ENCODE measurements at places on chromosomes 3 and 15.

DNA sequence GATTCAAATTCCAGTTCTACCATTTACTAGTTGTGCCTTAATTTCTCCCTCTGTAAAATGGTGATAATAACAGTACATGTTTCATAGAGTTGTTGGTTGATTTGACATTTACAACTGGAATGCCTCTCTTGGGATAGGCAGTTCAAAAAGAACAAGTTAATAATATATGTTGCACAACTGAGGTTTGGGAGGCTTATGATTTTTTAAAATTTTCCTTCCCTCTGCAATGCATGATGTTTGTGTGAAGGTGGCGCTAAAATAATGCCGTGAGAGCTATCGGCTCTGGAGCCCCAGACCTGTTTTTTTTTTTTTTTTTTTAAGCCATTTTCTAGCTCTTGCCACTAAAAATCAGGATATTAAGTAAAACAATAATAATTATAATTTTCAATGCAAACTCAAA, 18.6 kb downstream of the DNAJB11 start:
- DNase-seq, result no peak

DNA sequence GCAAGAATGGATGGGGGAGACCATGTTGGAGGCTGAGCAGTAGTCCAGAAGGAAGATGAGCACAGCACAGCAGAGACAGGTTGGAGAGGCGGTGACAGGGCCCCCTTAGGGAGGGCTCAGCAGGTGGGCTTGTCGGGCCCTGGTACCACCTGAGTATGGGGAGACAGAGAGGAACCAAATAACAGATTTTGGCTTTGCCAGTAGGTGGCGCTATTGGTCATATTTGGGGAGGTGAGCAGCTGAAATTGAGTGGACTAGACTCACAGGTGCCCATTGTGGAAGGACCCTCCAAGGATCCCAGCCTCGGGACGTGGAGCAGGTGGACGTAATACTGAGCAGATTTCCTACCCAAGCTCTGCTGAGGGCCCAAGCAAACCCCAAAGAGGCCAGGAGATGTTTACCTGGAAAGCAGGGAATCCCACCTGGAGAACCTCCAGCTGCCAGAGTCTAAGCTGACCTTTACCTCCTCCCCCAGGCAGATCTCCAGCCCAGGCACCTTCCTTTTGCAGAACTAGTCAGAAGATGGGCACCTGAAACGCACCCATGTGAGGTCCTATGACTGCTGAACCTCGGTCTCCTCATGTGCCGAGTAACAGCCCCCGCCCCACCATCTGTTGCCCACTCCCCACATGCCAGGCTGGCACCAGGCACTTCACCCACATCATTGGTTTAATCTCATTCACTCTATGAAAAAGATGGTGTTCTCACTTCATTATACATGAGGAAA, 24.6 kb upstream of the CORO2B start:
- peak; percentile 76 for DNase-seq

DNA sequence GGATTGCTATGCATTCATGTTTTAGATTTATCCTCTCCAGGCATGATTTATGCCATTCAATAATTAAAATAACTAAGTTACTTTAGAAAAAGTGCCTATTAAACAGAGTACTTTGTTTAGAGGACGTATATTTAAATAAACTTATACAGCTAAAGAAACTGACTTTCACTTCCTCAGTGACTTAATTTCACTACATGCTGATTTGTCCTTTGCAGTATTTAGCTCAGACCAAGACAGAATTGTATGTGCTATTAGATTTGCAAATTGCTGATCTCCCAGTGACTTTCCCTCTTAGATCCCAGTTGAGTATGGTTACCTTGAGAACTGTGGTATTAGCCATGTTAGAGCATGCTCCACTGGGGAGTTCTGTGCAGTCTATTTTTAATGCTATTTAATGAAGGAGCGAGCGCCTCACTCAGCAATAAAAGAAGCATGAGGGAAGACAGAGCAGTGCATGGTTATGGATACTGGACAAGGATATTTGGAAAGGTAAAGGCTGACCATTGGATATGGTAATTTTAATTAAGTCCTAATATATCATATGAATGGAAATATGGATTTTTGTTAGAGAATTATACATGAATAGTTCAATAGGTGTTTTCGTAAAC, 2.7 kb downstream of the ARPP21 start:
- no peak for DNase-seq

- no peak for DNase-seq
Measured at GRCh38 chr3:178075344-178075743, 460.9 kb upstream of the KCNMB2 start.

GRCh38 chr3:117990627-117991026, 1044.0 kb downstream of the IGSF11 start:
- no peak for DNase-seq

Measured in urothelium cell line (cell line).